Omental fat pad (tissue), 4 donors: ENCODE measurements at places on chromosomes 5 and 9. TPM values are rescaled to one million over a fixed set of nuclear protein-coding genes. Genes with fewer than 3 reads are reported as not detected.

GRCh38 chr5:36162810-36163486 lies 11.0 kb downstream of the SKP2 start:
- DNase-seq, result no peak

- no peak for DNase-seq
Measured at GRCh38 chr5:81850501-81851357, 99.8 kb upstream of the SSBP2 start.

DNA sequence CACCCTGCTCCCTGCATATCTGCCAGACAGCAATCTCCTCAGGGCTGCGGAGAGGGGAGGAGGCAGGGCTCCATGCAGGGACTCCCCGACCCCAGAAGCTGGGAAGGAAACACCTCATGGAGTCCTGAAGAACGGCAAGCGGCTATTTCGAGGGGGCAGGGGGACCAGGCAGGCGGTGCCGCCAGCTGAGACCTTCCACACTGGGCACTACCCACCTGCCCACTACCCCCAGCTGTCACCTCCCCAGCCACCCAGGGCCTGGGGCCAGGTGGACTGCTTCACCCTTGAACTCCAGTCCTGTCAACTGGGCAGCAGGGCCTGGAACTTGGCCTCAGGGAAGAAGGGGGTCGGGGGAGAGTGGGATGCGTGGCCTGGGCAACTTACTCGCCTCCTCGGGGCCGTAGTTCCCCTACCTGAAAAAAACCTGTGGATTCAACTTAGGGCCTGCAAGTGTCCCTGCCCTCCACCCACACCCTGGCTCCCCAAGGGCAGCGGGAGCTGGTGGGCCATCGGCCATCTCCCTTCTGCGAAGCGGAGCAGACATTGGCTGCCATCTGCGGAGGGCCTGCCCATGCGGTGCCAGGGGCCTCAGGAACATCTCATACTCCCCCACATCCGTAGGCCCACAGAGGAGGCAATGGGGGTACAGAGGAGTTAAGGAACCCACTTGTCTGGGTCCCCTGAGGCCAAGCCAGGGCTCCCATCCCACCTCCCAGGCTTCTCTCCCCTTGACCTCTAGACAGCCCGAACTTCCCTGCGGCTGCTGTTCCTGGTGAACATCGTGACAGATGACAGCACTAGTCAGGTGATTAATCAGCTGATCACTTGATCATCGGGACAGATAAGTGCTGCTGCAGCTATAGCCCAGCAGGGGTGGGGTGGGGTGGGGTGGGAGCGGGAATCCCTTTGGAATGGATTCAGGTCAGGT lies 18.5 kb upstream of the RALGDS start:
- DNase-seq, result no peak

- DNase-seq, result no peak
Measured at GRCh38 chr9:93245437-93245970, 61.6 kb downstream of the WNK2 start.

DNA sequence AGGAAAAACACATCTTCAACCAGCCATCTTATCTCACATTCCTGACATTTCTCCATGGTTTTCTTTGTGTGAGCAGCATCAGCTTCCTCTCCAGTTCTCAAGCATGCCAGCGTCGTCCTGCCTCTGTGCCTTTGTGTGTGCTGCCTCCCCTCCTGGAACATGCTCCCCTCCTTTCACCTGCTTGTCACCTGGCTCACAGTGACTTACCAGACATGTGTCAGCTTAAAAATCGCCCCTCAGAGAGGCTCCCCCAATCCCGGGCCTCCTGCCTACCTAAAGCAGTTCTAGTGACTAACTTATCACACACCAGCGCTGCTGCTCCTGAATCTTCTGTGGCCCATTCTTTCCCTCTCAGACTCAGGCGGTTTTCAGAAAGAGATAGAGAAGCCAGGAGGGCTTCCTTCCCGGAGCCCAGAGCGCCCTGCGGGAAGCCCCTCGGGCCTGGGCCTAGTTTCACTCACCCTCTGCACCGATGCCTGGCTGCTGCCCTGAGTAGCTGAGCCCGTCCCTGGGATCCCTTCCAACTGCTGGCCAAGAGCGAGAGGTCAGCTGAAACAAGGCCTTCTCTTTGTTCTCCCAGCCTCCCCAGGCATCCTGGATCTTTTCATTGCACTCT lies 51.1 kb upstream of the MVB12B start:
- no peak for DNase-seq

GRCh38 chr5:116299746-116300640 lies 215.2 kb downstream of the COMMD10 start:
- DNase-seq, result no peak

- DNase-seq, result no peak
Measured at GRCh38 chr9:33687779-33688178, 107.6 kb upstream of the PRSS3 start.

GRCh38 chr5:141431286-141431685 lies 979 bp downstream of the PCDHGA12 start:
- DNase-seq, result no peak

- no peak for DNase-seq
Measured at GRCh38 chr5:73654171-73654811, 28.3 kb downstream of the ARHGEF28 start.

GRCh38 chr9:29212397-29213387 lies 1639.4 kb upstream of the C9orf72 start:
- DNase-seq, result no peak

DNA sequence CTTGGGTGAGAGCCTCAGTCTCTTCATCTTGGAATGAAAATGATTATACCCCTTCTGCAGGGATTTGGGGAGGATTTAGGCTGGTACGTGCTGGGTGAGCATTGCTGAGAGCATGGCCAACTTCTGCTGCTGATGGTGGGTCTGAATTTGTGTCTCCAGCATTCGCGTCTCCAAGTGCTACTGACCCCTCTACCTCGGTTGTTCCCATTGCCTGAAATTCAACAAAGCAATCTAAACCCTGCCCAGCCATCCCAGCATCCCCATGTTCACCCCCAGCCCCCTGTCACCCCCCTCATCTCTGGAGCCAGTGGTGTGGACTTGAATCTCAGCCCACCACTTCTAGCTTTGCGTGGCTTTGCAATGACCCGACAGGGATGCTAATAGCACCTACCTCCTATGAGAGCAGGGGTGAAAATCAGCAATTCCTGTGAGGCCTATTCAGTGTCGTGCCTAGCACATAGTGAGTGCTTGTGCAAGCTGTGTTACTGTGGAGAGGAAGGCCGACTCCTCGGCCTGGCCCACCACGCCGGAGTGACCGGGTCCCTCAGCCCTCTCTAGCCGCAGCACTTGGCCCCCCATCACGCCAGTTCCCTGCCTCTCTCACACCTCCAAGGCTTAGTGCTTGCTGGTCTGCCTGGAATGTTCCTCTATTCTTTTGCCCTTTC lies 43.4 kb upstream of the SH3PXD2B start:
- DNase-seq, result no peak

- peak; percentile 28 for DNase-seq
Measured at GRCh38 chr5:127517110-127517479, 345 bp upstream of the PRRC1 start.

DNA sequence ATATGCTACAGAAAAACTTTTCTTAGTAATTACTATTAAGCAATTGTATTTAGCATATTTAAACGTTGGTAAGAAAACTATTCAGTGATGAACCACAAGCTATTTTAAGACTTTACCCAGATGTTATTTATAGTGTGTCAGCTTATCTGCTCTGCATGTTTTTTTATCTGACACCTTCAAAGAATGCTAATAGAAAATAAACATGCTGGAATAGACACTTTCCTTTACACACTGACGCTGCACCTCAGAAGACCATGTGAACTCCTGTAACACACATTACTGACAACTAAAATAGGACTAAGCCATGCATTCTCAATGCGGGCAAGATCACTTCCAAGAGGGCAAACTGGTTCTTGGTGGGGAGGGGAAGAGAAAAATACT lies 38.3 kb downstream of the FNIP1 start:
- DNase-seq, result no peak

SLC25A46 gene
- 56.6 TPM for total RNA-seq

PHF24 gene
- 0.95 TPM for total RNA-seq

SAPCD2 gene
- total RNA-seq, result not detected

SLC36A3 gene
- not detected for total RNA-seq

NR4A3 gene
- total RNA-seq, result 12.8 TPM

PNPLA7 gene
- 23.1 TPM for total RNA-seq
